ENCODE measurements at places on chromosomes 12 and 14. TPM values are rescaled to one million over a fixed set of nuclear protein-coding genes. Genes with fewer than 3 reads are reported as not detected.

Gene CMKLR1
- not detected for total RNA-seq

Gene RHOJ
- total RNA-seq = not detected

Gene SNAPC1
- 49.6 TPM for total RNA-seq

Gene GLTP
- total RNA-seq = 139 TPM

Gene FAM181A
- not detected for total RNA-seq

Gene CTSG
- total RNA-seq = not detected

Gene TSPAN11
- total RNA-seq = not detected

Gene KRT73
- total RNA-seq = not detected

Gene INHBC
- total RNA-seq = not detected

Gene KIF26A
- 46.6 TPM for total RNA-seq

Gene SLC10A1
- total RNA-seq = 0.17 TPM
